ENCODE measurements at places on chromosomes 5 and 9.

GRCh38 chr5:37370550-37370863, 399 bp downstream of the NUP155 start:
- DNase-seq, result no peak

- DNase-seq, result no peak
Measured at GRCh38 chr9:78860801-78861475, 564.0 kb downstream of the PSAT1 start.

DNA sequence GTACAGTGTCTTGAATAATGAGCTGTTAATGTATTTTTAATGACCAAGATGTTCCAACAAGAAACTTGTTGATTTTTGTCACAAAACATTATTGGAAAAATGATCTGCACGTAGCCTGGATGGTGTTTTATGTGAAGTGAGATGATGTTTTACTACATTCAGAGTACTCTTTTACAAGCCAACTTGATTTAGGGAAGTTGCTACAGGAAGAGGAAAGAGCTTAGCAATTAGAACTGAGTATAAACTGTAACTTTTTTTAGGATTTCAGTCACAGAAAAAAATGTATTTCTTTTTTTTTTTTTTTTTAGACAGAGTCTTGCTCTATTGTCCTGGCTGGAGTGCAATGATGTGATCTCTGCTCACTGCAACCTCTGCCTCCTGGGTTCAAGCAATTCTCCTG, 113.6 kb upstream of the ADRA1B start:
- no peak for DNase-seq

GRCh38 chr9:77882294-77882693, 149.3 kb downstream of the GNAQ start:
- DNase-seq, result no peak

DNA sequence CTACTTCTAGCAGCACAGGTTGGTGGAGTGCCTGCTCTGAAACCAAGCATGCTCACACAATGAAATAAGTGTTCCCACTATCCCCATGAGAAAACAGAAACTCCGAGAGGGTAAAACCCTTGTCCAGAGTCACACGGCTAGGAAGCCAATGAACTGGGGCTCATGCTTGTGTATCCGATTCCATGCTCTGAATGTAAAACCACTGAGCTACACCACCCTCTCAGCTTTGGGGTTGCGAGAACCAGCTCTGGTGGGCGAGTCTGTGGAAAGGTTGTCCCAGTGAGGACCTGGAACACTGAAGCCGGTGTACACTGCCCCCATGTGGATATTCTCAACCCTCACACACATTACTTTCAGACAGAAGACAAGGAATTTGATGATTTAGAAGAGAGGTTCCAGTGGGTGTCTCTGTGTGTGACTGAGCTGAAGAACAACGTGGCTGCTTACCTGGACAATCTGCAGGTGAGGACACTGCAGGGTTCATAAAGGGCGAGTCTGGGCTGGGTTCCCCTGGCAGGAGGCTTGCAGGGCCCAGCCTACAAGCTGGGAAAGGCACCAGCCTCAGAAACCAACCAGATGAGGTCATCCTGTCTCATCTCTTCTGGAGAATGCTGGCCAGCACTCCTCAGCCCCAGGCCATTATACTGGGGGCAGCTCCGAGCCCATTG, 37.4 kb downstream of the ARHGEF37 start:
- DNase-seq, result peak; percentile 12

DNA sequence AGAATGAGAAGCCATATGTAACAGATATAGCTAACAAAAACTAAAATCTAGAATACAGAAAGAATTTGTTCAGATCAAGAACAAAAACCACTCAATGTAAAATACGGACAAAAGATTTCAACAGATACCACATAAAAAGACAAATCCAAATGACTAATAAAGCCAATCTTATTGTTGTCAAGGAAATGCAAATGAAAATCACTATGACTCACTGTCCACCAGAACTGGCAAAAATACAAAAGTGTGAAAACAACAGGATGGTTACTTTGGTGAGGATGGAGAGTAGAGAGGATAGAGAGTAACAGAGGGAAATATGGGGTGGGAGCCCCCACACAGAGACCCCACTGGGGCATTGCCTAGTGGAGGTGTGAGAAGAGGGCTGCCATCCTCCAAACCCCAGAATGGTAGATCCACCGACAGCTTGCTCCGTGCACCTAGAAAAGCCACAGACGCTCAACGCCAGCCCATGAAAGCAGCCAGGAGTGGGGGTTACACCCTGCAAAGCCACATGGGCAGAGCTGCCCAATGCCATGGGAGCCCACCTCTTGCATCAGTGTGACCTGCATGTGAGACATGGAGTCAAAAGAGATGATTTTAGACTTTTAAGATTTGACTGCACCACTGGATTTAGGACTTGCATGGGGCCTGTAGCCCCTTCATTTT, 15.2 kb upstream of the RHOBTB3 start:
- DNase-seq, result no peak

- no peak for DNase-seq
Measured at GRCh38 chr5:57683036-57683630, 200.5 kb upstream of the ACTBL2 start.

GRCh38 chr5:158126442-158127405, 267.8 kb upstream of the CLINT1 start:
- no peak for DNase-seq

DNA sequence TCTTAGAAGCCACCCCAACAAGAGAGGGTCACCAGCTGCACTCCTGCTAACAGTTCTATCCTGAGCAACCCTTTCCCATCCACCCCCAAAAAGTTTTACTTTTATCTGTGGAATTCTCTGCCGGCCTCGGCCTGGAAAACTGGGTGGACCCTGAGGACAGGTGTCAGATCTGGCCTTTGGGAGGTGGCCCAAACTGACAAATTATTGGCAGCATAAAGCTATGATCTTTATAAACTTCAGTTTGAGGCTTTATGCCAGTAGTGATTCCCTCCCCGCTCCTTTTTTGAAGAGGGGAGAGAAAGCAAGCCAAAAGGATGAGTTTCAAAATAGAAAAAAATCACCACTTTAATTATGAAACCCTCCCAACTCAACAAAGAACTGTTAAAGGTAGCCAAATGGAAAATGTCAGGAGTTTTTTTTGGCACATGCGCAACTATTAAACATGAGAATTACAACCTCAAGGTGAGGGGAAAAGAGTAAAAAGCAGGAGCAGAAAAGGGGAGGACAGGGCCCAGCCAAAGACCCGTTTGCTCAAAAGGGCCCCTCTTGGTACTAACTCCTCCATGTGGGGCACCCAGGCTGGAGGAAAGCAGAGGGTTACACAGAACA, 49.4 kb downstream of the FBXW11 start:
- DNase-seq, result no peak

DNA sequence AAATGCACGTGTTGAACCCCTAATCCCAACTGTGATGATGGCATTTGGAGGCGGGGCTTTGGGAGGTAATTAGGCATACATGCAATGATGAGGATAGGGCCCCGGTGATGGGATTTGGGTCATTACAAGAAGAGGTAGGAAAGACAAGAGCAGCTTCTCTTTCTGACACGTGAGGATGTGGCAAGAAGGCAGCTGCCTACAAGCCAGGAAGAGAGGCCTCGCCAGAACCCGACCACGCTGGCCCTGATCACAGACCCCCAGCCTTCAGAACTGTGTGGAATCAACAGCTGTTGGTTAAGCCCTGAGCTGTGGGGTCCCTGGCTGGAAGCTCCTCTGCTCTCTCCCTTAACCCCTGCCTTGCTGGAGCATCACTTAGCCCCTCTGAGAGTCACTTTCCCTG, 57.5 kb downstream of the COL23A1 start:
- DNase-seq, result no peak

DNA sequence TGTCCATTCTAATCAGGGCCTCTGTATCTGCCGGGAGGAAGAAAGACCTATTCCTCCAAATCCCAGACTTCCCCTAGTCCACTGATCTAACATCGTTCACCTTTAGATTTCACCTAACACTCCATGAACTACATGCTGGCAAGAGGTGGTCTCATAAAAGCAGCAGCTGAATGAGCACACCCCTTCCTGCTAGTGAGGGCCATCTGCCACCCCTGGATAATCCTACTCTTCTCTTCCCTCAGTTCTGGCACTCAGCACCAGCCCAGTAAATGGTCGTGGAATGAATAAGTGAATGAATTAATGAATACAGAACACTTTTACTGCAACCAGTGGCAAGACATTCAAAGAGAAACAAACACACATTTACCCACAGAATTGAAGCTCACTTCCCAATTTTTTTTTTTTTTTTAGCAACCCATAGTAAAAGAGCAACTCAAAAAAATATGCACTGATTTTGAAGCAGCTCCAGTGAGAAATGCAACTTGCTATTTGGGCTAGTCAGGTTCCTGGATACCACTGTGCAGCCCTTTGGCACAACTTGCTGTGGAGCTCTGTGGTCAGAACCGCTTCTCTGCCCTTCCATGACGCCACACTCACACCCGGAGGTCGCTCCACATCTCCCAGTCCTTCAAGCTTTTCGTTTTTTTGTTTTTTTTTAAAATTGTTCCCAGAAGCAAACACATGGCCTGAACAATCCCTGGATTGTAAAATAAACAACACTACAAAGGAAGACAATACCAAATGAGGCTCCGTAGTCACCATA, 6.2 kb downstream of the RNF183 start:
- DNase-seq, result no peak

GRCh38 chr9:127722055-127722745, 6.3 kb downstream of the TTC16 start:
- DNase-seq, result no peak

- no peak for DNase-seq
Measured at GRCh38 chr5:89087128-89087527, 204.1 kb upstream of the MEF2C start.

DNA sequence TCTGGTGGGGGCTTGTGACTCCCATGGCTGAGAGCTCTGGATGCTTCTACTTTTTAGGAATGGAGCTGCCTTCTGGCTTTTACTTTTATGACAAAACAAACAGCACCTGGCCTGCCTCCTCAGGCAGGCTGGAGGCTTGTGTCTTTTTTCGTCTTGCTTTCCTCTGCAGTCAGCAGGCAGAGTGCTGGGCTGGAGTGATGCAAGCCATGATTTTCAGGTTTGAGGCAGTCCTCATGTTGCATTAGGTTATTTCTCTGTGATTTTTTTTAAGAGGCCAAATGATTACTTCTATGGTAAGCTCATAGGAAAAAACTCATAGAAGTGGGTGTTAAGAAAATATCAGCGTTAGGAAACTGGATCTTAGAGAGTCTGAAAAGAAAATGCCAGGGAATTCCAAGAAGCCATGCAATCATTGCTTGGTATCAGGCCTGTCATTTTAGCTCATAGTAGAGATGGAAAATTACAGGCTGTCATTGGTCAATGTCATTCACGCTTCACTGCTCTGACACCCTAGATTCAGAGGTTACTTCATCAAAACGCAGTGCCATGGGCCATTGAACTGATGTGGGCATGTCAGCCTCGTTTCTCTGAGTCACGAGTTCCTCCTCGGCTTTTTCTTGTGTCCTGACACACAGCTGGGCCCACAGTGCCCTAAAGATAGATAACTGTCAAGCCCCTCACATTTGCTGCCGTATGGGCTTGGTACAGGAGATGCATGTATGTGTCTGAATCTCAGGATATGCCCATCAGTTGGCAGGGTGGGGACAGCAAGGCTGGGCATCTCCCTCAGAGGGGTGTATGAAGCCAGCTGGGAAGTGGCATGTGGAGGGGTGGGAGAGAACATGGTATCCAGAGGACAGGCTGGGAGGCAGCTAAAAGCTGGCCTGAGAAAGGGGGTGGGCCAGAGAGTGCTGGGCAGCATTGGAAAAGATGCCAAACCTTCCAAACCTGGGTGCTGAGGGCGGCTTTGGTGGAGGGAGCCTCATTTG, 151.8 kb downstream of the HSPA4 start:
- DNase-seq, result no peak

DNA sequence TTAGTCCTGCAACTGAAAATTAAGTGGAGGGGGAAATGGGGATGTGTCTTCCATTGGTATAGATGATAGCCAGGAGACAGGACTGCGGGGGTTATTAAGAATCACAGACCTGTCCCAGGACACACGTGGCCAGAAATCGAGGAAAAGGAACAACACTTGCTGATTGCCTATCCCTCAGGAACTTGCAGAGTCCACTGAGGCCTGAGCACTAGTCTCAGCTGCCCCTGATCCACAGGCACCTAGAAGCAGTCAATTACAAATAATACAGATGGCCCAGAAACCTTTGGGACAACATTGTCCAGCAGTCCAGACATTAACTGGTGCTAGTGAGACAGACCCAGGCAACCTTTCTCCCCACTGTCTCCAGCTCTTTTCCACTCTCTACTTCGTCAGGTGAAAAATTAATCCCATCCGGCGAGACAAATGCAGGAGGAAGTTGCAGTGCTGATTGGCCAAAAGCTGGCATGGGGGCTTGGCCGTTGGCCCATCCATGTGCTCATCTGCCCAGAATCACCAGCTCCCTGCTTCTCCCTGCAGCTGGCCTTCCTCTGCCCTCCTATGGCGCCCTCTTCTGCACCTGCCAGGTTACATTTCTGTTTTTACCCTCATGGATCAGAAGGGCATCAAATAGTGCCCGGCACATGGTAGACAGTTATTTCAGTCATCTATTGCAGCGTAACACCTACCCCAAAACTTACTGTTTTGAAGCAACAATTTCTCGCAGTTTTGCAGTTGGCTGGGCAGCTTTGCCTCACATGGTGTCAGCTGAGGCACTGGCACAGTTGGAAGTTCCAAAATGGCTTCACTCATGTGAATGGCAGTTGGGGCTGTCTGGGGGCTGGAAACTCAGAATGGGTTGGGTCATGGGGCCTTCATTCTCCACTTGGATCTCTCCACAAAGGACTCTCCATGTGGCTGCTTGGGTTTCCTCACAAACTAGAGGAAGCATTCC, 3.6 kb upstream of the B4GALT1 start:
- peak; percentile 54 for DNase-seq

- no peak for DNase-seq
Measured at GRCh38 chr5:138544181-138545134, 1.4 kb upstream of the ETF1 start.

DNA sequence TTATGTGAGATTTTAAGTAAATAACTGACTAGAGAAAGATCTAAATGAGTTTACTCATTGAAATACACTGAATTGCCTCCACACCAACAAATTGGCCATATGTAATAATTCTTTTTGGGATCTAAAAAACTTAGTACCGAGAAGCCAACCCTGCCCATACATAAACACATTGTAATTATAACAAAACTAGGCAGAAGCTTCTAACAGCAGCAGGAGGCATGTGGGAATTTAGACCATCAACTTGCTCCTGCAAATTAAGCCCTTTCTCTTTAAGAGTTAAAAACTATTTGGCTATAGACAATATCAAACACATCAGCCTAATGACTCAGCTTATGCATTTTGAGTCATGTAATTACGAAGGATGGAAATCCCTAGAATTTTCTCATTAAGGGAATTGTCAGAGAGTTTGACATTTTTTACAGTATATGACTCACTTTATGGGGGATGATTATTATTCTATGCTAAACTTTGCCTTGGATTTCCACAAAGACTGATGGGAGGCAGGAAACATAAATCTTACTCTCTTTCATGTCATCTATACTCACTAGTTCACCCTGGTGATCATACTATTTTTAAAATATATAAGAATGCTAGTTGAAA, 1.0 kb downstream of the IL7R start:
- DNase-seq, result no peak

- DNase-seq, result peak; percentile 43
Measured at GRCh38 chr9:6955251-6955921, 197.6 kb downstream of the KDM4C start.

GRCh38 chr9:124297551-124297901, 39.8 kb downstream of the NEK6 start:
- DNase-seq, result no peak

Measured in NCI-H1092 (cell line).